ENCODE measurements at places on chromosomes 7 and 10.

DNA sequence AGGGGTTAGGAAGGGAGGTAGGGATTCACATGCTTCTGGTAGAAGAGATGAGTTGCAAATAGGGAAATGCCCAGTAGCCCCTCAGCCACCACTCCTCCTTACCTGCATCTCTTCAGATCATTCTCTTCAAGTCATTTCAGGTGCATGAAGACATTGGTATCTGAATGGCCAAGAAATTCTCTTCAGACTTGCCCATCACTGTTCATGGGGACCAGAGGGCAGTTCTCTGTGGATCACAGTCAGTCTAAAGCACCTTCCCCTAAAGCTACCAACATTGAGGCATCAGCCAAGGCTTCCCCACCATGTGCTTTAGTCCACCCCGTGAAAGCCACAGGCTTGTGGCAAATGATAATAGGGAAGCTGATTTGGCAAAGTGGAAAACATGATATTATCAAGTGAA is 319.4 kb upstream of the ZNF32 start:
- DNase-seq = no peak

DNA sequence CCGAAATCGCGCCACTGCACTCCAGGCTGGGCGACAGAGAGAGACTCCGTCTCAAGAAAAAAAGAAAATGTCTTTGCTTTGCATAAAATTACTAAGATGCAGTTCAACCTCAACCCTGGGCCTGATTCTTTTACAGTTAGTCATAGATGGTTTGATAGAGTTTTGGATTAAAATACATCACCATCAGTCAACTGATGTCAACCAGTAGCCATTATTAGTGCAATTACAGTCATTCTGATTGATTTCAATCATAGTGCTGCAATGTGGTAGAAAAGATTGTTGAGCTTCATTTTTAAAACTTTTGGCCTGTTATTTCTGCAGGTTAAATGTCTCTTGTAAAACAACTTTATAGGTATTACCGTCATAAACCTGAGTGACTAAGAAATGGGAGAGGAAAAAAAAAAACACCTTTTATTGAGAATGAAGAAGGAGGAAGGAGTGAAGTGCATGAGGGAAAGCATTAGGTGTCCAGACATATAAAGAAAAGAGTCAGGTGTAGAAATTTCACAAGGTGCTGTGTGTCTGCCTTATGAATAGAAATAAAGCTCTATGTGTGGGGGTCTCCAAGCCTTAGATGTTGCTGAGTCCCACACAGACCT is 150.6 kb downstream of the TRIL start:
- no peak for DNase-seq

DNA sequence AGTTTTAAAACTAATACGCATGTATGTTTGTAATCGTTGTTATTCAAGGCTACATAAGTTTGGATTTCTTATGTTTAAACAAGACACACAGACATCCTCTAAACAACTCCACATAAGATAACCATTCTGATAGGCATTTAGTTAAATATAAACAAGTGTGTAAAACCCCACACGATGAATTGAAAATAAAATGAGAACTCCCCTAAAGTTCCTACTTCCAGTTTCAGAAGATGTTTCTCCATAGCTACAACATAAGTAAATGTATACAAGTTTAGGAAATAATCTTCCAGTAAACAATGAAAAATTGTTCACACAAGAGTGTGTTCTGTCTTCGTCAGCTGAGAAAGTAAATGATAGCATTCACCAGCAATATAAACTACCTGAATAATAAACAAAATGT is 246.8 kb downstream of the RNLS start:
- no peak for DNase-seq

DNA sequence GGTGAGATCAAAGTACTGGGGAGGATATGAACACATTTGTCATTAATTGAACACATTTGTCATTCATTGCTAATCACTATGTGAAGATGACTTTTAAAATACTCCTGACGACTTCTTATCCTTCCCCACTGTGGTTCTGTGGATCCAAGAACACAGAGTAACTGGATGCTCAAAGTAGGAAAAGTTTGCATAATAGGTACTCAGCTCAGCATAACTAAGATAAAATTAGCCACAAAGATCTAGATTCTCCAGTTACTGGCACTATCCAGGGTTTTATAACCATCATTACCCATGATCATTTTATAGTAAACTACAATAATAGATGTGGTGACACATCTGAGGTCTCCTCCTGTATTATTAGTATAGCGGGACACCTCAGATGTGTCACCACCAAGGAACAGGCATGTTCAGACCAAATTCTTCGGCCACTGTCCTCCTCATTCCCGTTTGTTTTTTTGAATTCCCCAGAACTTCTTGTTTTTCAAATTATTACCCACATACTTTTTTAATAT is 163.6 kb upstream of the LRRTM3 start:
- DNase-seq = no peak

DNA sequence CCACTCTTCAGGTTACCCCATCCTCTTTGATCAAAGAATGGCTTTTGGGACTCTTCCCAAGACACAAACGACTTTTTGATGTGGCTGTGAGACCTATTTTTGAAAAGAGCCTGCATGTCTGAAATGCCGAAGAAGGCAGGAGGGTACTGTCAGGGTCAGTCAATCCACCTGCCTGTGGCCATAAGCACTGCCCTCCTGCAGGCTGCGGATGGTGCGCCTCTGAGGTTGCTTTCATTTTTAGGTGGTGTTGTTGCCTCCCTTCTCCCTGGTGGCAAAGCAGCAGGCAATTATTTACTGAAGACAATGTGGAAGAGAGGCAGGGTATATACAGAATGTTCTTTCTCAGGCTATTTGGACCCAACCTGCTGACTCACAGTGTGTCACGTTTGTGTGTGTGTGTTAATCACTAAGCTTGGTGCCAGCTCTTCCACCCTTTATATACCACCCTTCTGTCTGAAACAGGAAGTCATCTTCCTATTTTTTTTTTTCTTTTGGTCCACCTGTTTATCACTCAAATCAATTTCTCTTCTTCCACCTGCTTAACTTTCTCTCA is 1421.2 kb upstream of the CELF2 start:
- DNase-seq = no peak

DNA sequence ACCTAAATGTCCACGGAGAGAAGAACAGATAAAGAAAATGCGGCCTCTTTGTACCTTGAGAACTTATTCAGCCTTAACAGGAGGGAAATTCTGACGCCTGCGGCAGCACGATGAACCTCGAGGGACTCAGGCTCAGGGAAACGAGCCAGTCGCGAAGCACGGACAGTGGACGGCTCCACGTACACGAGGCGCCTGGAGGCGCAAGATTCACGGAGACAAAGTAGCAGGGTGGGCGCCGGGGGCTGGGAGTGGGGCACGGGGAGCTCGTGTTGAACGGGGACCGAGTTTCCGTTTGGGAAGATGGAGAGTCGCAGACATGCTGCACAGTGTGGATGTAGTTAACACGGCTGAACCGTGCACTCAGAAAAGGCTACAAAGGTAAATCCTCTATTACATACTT is 13.2 kb upstream of the UTF1 start:
- no peak for DNase-seq

GRCh38 chr7:101718363-101719122 is 89.4 kb upstream of the MYL10 start:
- DNase-seq = no peak

DNA sequence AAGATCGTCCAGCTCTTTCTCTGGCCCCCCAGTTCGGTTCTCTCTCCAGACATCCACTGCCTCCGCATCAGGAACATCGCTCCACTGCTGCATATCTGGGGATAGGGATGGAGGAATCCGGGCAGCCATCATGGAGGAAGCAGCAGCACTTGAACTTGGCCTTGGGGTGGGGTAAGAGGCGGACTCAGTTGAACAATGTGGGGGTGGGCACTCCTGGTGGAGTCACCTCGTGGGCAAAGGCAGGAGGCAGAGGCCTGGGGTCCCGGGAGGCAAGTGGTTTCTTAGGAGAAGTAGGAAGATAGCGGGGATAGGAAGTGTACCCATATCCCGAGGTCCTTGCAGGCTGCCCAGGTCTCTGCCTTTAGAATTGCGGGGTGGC is 98.3 kb downstream of the CHST15 start:
- no peak for DNase-seq

DNA sequence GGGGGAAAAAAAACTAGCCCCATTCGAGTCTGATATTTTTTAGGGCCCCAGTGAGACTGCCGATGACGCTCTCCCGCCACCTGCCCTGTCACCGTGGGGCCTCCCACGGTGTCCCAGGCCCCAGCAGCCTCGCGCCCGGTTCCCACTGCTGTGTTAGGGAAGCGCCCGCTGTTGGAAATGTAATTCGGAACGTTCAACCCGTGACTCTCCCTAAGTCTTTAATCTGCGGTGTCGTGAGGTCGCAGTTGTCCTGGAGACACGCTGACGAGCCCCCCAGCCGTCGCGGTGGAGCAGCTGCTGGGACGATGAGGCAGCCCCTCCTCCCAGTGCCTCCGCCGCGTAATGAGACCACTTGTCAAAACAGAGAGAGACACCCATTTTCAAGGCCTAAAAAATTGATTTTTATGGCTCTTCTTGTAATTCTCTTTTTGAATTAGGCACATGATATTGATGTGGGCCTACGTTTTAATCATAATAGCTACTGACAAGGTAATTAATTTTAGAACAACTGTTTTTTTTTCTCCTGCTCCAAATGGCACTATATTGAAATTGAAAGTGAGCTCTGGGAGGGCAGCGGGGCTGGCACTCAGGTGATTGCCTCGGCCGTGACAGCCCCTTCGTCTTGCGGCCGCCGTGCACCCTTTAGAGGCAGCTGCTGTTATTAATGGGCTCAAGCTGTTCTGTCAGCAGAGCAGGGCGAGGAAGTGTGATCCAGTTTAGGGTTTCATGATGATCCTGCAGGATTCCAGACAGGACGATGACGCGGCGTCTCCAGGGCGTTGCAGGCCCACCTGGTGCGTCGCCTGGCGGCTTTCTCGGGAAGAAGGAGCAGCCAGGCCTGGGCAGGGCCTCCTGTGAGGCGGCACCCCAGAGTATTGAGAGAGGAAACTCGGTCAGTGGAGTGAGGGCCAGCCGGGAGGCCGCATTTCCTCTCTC is 63.3 kb downstream of the NKX6-2 start:
- peak; percentile 67 for DNase-seq

DNA sequence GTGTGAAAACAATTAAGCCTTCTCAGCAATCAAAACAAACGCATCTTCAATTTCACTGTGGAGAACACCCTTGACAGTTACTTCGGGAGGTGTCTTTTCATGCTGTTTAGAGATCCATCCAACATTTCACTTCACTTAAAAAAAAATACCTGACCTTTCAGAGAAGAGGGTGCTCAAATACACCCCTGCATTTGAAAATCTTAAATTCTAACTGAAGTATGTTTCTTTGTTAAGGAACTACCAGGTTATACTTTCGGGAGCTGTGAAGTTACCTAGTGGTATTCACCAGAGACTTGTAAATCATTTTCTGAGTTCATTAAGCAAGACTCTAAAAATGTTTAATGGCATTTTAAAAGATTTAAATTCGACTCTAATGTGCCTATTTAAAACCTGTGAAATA is 38.8 kb downstream of the CNPY1 start:
- DNase-seq = no peak

DNA sequence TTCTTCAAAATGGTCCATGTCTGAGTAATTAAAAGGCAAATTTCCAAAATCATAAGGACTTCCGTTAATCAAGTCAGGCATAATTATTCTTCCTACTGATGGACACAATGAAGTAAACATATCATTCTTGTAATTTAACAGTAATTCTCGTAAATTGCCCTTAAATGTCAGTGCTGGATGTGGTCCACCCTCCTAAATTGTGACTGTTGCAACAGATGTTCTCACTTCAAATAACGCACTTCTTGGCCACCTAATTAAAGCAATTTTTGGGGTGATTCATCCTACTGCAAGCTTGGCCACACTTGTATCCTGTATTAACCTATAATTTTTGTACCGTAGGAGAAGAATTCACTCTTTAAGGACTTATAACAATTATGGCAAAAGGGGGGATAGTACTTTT is 1.9 kb downstream of the COL1A2 start:
- no peak for DNase-seq

GRCh38 chr10:122646511-122647382 is 52.9 kb downstream of the C10orf120 start:
- DNase-seq = no peak

DNA sequence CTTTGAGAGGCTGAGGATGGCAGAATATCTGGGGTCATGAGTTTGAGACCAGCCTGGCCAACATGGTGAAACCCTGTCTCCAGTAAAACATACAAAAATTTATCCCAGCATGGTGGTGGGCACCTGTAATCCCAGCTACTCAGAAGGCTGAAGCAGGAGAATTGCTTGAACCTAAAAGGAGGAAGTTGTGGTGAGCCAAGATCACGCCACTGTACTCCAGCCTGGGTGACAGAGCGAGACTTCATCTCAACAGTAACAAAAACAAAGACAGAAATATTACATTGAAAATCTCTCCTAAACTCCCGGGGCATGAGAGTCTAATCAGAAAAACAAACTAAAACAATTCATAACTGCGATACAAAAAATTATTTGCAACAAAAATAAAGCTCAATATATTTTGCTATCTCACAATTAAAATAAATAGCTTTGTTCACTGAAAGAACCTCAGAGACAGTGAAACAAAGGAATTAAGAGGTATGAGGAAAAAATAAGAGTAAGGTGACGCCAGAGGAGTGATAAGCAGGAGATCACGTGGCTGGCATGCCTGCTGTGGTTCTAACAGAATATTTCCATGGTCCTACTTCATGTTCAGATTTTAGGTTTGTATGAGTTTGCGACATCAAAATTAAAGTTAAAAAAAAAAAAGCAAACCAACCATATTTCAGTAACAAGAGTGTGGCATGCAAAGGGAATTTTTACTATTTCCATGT is 527.7 kb upstream of the POM121L12 start:
- DNase-seq = no peak

DNA sequence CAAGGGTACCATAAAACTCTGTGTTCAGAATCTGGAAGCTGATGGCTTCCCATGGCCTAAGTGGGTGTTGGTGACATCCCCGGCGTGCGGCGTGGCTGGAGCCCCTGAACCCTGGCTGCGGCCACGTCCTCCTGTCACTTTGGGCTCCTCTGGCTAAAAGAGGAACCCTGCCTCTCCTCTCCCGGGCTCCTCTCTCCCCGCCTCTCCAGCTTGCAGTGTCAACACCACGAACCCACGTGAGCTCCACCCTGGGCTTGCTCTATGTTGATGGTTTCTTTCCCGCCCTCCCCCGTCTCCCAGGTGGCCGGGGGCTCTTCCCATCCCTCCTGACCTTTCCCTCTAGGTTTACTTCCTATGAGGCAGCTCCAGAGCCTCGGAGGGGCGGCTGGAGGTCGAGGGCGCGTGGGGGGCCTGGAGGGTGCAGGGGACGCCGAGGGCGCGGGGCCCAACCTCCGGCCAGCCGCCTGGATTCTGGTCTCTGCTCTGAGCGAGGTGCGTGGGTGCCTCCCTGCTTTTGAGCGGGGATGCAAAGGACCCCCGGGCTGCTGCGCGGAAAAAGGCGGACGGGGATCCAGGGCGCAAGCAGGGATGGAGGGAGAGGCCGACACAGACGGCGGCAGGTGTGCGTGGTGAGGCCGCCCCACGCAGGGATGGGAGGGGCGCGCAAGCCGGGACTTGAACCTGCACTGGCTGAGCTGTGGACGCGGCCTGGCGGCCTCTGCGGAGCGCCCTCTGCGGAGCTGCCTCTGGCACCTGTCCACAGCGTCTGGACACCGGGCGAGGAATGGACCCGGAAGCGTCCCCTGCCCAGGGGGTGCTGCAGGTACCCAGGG is 115.5 kb upstream of the DIP2C start:
- DNase-seq = no peak

All from DMS153 (cell line).